ENCODE measurements at places on chromosomes 11 and 22.
A peak's percentile ranks its signal among the peaks of the same experiment; 100 is the strongest.

- no peak for DNase-seq
Observed at GRCh38 chr11:100684101-100685065, 2.7 kb upstream of the ARHGAP42 start.

DNA sequence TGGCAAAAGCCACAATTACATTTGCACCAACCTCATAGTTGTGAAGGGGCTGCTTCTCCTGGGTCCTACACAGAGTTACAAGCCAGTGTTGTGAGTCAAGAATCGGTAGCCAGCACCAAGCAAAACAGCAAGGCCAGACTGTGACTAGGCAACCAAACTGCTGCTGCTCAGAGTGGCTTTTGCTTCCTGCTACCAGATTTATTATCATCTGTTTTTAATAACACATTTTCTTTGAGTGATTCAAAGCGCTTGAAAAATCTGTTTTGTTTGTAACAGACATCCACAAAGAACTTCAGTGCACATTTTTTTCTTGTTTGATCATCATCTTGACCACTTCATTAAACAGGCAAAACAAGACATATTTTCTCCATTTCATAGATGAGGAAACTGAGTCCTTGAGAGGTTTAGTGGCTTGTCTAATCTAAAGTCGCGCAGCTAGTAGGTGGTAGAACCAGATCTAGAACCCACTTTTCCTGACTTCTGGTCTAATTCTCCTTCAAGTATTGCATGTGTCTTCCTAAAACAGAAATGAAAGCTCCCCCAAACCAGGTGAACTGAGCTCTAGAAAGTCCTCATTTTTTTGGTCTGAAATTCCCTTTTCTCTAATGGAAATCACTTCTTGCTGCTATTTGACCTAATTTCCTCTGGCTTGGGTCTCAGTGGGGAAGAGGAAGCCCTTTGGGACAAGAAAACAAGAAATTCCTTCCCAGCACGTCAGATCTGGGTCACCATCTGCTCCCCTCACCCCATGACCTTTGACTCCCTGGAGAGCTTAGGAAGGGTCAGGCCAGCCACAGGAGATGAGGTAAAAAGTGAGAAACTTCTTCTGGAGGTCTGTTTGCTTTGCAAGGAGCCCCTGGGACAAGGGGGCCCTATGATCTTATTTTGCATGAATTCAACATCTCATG, 39.9 kb downstream of the CWC15 start:
- DNase-seq, result peak; percentile 64

DNA sequence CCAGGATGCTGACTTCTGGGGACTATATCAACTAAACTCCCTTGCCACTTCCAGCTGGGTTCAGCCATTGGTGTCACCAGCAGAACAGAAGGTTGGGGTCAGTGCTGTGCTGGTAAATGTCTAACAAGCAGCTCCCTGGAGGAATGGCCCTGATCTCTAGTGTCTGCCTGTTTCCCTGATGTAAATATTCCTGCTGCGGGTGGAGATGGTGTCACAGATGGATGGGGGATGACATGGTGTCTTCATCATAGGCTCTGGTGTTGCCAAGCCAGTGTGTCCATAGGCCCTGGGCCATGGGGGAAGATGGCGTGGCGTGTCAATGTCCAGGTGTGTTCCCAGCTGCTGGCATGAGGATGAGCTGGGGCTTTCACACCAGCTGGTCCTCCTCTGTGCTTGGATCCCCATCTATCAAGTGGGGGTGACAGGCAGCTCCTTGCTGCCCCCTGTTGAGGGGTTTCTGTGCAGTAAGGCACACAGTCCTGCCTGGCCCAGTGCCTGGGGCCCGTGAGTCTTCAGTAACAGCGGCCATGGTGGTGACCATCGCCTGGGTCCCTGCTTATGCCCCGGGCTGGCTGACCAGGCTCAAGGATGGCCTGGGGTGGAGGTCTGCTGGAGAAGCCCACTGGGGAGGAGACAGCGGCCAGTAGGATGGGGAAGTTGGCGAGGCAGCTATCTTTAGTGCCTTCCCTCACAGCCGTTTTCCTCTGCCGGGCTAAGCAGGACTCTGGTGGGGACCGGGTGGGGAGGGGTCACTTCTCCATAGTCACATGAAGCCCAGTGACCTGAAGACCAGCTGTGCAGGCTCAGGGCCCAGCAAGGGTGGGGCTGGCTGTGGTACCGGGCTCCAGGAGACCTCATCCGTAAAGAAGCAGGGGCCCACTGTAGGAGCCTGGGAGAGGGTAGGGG, 12.7 kb downstream of the RPL3 start:
- no peak for DNase-seq

DNA sequence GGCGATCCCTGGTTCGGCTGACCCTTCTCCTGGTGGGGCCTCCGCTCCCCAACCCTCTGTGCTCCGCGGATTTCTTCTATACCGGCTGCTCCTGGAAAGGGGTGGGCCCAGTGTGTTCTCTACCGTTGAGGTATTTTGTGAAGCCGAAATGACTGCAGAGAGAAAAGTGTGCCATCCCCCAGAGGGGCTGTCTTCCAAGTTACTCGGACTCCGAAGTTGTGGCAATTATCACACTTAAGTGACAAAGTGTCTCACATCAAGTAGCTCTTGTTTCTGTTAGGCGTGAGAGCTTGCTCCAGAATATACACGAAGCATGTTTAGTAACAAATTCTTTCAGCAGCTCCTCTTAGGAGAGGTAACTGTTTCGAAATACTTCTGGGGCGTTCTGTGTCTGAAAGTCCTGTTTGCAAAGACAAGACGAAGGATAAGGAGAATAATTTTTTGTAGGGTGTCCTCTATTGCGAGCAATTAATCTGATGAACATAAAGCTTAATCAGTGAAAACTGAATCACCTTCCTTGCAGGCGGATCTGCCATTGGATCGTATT, 434 bp downstream of the XPNPEP3 start:
- DNase-seq, result no peak

DNA sequence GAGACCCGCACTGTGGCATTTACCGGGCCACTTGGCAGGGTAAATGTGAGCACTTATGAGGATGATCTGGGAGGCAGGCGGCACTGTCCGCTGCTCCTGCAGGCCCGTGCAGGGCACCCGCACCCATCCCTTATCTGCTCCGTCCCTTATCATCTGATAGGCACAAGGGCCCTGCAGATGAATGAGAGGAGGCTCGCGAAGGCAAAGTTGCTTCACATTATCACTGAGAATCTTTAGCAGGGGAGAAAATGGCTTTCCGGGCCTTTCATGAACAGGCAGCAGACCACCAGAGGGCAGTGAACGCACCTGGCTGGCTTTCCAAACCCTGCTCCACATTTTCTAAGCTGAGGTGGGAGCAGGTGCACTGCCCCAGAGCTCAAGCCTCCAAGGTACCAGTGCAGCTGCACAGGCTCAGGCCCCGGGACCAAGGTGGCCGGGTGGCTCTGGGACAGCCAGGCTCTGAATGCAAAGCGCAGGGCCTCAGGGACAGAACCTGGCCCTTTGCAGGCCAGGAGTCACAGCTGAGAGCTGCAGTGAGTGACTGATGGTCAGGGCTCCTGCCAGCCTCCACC, 165.6 kb downstream of the SHANK2 start:
- DNase-seq, result no peak

DNA sequence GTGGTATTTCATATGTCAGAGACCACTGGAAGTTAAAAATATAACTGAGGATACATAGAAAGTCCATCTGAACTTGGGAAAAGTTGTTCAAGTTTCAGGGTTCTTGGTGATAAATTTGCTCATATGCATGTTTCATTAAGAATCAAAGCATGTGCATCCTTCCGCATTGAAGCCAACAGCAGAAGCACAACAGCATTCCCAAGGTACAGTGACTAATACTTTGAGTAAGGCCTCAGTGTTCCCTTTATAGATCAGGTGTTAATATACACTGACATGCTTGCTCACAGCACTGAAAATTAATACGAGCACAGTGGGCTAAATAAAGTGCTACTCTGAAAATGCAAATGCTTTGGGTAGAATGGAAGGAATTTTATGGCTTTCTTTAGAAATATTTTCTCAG, 691.1 kb downstream of the METTL15 start:
- DNase-seq, result no peak

DNA sequence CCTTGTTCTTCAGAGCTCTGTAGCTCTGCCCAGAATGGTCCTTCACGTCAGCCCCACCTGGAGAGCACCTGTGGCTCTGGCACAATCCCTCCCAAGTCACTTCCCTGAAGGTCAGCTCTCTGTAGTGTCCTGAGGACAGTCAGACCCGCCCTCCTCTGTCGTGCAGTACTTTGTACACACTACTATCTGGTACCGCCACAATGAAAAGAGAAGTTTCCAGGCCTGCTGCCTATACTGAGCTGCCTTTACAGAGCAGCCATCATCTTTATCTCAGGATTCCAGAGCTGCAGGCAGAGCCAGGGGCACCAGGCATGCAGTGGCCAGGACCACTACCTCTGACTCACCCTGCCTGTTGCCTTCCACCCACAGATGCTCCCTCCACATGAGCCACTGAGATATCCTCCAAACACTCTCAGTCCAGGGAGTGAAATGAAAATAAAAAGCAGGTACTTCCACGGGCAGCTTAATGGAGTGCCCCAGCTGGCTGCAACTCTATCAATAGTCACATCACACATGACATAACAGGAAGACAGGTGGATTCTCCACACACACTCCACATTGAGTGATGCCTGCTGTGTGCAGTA, 7.3 kb downstream of the PACSIN2 start:
- no peak for DNase-seq

DNA sequence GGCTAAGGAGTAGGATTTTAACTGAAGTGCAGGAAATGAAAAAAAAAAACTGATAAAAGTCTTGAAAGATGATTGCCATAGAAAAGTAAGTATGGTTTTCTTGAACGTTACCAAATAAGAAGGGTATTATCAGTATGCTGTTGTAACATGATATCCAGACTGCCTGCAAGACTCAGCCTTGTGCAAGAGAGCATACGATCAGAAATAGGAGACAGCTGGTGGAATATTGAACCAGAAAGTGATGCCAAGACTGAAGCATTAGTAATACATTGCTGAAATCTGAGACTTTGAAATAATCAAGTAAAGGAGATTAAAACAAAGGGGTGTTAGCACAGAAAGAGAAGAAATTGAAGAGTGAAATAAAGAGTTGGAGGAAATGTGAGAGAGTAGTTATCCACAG, 452.7 kb upstream of the CNTN5 start:
- no peak for DNase-seq
